ENCODE measurements at places on chromosomes 1 and 21. TPM values are rescaled to one million over a fixed set of nuclear protein-coding genes. Genes with fewer than 3 reads are reported as not detected.

DNA sequence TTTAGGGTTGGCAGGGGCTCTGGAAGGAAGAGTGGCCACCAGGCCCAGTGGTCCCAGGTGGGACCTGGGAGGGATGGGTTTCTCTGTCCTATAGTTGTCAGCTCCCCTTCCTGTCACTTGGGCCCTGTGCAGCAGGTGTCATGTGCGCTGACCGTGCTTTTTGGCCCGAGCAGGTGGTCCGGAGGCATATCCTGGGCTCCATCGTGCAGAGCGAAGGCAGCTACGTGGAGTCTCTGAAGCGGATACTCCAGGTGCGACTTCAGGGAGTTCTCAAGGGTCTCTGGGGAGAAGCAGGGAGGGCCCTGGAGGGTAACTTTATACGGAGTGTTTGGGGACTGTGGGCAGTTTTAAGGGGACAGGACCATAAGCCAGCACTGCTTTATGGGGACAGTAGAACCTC is 82.2 kb downstream of the ARHGEF10L start:
- no peak for DNase-seq

- no peak for DNase-seq
Observed at GRCh38 chr1:64940025-64940424, 26.3 kb downstream of the JAK1 start.

The ADAM30 gene
- total RNA-seq: not detected

DNA sequence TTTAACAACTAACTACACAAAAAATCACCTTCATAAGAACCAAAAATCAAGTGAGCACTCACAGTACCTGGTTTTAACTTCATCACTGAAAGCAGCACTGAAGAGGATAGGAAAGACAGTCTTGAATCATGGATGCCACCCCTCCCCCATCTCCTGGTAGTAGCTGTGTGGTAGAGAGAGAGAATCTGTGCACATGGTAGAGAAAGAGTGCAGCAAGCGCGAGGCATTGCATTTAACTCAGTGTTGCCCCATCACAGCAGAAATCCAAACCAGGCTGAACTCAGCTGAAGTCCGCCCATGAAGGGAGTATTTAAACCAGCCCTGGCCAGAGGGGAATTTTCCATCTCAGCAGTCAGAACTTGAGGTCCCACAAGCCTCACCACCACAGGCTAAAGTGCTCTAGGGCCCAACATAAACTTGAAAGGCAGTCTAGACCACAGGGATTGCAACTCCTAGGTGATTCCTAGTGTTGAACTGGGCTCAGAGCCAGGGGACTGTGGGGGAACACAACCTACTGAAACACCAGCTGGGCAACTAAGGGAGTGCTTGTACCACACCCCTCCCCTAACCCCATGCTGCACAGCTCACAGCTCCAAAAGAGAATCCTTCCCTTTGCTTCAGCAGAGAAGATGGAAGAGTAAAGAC is 38.4 kb downstream of the VAV3 start:
- no peak for DNase-seq

- DNase-seq: peak; percentile 72
Observed at GRCh38 chr1:184425449-184426277, 38.8 kb downstream of the C1orf21 start.

The SLC9C2 gene
- total RNA-seq: not detected

The KCNJ15 gene
- 35.6 TPM for total RNA-seq

The NBPF6 gene
- total RNA-seq: not detected

DNA sequence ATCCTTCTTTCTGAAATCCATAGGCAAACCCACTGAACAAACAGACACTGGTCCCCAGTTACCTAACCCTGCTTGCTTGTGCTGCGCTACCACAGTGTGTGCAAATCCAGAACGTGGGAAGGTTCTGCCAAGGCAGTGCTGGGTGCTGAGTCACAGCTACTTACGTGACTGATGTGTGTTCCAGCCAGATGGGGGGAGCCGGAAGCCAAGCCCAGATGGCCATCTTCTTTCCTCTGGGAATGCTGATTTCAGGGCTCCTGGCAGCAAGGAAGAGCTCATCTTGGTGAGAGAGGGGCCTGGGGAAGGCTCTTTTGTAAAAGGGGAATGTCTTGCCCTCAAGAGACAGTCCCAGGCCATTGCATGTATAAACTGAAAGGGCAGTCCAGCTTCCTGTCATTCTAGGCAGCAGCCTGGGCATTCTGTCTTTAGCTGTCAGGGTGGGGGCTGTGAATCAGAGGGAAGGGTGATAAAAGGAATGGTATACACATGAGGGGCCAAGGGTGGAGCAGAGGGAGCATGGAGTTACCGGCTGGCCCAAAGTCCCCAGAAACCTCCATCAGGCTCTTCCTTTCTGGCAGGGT is 54.1 kb downstream of the CD46 start:
- DNase-seq: peak; percentile 75

- DNase-seq: no peak
Observed at GRCh38 chr1:230109895-230110667, 43.0 kb downstream of the GALNT2 start.

DNA sequence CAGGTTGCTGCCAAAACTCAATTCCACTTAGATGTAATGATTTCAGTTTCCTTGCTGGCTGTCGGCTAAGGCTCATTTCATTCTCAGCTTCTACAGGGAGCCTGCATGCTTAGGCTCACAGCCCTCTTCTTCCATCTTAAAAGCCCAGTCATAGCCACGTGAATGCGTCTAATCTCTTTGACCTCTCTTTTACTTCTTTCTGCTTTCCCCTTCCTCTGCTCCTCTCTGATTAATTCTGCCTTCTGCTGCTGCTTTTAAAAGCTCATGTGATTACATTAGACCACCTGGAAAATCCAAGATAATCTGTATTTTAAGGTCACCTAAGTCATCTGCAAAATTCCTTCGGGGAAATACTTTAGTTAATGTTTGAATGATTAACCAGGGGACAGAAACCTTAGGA is 812.8 kb upstream of the BRINP3 start:
- DNase-seq: no peak

DNA sequence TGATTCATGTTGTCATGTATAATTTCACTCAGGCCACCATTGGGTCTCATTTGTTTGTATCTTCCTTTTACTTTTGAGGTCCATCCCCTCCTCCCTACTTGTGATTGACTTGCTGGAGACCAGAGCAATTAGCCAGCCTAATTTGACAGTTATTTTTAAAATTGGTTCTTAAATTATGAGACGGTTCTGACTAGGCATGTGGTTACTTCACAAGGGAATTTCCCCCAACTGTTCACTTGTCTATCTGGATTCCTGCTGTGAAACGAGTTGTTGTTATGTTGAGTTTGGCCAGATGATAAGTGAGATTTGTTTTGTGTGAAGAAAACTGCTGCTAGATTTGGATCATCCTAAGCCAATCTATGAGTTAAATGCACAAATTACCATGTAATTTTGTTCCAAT is 359.1 kb downstream of the BARHL2 start:
- DNase-seq: no peak

- DNase-seq: no peak
Observed at GRCh38 chr1:234961456-234962339, 166.9 kb downstream of the TOMM20 start.

The PTPRC gene
- total RNA-seq: not detected

The SLC45A1 gene
- total RNA-seq: 0.42 TPM

DNA sequence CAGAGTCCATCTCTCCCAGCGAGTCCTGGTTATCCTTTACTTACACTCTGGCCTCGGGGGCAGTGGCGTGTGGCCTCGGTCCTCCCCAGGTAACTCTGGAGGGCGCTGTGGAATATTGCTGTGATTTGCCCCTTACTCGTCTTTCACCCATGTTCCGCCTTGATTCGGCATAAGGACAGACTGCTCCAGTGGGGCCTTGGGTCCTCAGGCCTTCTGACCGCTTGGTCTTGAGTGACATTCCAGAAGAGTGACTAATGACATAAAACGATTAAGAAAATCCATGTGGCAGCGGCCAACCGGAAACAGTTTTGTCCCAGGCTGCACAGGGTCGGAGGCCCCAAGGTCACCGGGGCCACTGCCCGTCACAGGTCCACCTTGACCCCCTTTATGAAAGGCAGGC is 11.0 kb downstream of the ICMT start:
- no peak for DNase-seq

DNA sequence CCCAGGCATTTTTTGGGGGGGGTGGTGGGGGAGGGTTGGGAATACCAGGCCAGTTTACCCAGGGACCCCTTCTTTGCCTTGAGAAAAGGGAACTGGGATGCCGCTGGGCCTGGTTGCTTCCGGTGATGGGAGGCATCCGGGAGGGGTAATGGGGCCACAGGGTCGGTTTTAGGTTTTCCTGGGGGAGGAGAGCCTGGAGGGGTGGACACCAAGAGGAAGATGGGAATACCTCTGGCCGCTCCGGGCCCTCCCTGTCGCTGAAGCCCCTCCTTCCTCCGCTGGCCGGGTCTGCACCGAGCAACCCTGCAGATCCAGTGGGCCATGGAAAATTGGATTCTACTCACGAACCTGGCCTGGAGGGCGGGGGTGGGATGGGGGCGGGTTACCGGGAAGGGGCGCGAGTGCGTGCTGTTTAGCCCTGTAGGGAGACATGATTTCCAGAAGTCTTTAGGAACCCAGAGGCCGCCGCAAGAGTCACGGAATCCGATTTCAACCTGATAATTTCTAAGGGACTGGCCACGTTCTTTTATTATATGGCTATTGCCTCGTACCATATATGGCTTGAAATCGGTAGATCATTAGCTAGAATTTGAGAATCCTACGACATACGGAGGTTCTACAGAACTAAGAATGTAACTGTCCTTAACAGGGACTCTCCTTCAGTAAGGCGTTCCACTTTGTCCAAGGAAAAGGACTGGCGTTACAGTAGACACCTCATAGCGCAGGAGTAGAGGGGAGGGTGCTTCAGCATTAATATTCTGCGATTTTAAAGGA is 749 bp downstream of the AKIRIN1 start:
- no peak for DNase-seq

GRCh38 chr1:160149233-160149632 is 2.2 kb upstream of the ATP1A4 start:
- DNase-seq: no peak

DNA sequence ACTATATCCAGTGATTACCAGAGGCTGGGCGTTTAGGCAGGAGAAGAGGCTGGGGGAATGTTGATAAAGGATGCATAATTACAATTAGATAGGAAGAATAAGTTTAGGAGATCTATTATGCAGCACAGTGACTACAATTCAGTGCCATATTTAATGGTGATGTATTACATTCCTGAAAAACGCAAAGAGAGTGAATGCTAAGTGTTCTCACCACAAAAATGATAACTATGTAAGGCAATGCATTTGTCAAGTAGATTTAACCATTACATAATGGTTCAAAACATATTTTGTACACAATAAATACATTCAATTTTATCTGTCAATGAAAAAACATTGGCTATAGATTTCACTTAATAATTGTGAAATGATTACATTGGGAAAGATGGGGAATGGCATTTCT is 548.9 kb downstream of the NUF2 start:
- DNase-seq: peak; percentile 12

The SIK1 gene
- 26.8 TPM for total RNA-seq

DNA sequence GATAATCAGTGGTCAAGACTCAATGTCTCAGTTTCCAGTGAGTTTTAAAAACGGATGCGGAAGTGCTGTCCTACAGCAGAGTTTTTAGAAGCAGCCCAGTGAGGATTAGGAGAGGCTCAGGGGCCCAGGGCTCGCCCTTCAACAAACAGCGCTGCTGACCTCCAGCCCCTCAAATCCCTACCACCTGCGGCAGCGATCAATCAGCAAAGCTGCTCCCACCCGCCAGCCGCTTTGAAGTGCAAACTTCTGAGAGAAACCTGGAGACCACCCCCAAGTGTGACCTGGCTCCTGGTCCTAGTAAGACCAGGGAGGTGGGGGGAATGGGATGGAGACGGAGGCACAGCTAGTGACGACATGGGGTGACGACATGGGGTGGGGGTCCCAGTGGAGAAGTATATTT is 14.4 kb downstream of the ZBTB17 start:
- DNase-seq: no peak

- DNase-seq: no peak
Observed at GRCh38 chr1:156371553-156372264, 2.7 kb downstream of the RHBG start.

- DNase-seq: no peak
Observed at GRCh38 chr1:44534771-44535170, 129.7 kb downstream of the RNF220 start.
